ENCODE measurements at places on chromosomes 7 and 10.

DNA sequence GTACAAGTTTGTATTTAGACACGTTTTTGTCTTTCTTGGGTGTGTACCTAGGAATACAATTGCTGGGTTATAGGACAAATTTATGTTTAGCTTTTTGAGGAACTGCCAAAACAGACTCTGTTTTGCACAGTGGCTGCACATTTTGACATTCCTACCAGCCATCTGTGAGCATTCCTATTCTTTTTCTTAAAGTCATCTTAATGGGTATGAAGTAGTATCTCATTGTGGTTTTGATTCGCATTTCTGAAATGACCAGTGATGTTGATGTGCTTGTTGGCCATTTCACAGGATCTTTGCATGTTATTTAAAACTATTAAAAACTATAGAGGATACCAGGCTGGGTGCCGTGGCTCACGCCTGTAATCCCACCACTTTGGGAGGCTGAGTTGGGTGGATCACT is 32.6 kb upstream of the IL15RA start:
- DNase-seq, result no peak

DNA sequence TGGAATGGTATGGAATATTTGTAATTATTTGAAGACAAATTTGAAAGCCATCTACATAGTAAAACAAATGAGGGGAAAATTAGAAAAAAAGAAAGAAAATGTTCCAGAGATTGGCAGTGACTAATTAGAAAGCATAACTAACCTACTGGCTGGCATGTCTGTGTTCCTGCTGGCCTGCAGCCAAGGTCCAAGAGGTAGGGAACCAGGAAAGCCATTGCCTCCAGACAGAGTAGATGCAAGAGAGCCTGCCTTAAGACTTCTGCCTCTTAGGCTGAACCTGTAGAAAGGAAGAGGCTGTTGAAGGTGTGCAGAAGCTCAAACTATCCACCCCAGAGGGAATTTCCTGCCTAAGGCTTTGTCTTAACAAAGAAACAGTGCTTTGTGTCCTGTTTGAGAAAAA is 982.0 kb downstream of the SORCS1 start:
- DNase-seq, result no peak

DNA sequence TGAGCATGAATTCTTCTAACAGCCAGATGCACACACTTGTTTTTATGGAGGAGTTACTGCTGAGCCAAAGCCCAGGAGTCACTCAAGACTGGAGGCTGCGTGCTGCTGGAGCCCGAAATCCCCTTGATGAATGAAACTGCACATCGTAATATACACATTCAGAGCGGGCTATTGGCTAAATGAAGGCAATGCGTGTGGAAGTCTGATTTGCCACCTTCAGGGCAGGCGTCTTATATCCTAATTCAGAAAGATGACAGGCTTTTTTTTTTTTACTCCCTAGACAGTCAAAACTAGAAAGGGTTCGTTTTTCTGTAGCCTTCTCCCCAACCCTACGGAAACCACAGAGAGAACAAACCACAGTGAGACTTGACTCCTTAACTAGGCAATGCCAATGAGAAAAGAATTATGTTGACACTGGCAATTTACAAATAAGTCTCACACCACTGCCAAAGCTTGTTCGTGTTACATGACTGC is 227.2 kb upstream of the KLF14 start:
- DNase-seq, result peak; percentile 74

DNA sequence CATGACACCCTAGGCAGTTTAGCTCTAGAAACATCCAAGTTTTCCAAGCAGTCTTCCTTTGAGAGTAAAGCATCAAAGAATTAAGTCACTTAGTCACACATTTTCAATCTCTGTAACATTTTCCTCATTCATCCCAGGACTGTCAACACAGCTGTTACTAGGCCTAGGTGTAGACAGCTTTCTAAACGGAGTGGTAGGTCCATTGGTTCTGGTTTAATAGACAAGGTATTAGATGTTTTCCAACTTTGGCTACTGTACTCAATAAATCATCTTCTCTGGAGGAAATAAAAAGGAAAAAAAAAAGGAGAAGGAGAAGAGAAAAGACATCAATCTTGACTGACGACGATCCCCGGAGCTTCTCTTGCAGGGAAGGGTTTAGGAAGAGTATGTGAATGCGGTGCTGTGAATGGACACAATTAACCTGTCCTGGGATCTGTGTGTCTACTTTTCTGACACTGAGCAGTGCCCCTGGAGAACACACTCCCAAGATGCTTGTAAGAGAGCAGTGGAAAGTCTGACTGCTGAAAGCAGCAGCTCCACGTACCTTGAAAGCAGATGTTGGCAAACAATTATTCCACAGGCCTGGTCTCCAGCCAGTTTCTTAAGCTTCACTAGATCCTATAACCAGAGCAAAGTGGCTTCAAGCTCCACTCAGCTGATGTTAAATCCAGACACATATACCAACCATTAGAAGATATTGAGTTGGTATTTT is 59.1 kb downstream of the CXCL12 start:
- DNase-seq, result no peak

GRCh38 chr10:29826801-29827450 is 192.2 kb upstream of the SVIL start:
- no peak for DNase-seq

DNA sequence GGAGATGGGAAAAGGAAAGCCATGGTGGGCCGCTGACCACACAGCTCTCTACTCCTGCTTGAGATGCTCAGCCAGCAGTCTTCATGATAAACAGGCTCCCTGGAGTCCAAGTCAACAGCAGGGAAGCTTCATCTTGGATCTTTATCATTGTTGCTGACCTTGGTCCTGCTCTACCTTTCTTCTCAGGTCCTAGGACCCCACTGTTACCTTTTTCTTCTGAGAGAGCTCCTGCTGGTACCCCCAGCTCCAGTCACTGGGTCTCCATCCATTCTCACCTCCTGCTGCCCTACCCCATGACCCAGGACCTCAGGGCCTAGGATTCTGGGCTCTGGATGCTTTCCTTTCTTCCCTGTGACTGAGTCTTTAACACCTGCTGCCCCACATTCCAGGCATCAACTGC is 5.2 kb upstream of the CRTAC1 start:
- no peak for DNase-seq

DNA sequence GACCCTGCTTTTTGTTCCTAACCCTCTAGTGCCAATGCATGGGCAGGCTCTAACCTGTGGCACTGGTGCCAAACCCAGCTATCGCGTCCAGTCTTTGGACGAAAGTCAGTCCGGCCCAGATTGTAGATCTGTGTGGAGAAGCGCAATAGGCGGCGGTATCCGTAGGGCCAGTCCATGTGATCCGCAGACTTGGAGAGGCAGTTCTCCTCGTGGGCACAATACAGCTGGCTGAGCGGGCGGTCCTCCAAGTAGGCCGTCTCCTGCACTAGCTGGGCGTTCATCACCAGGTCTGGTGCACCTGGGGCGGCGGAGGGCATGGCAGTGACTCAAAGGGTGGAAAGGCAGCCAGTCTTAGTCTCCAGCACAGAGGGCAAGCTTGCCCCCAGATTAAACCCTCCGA is 14.5 kb downstream of the LOXL4 start:
- DNase-seq, result no peak

- peak; percentile 22 for DNase-seq
These were observed 64.8 kb downstream of the RBM20 start for GRCh38 chr10:110708776-110709443.

DNA sequence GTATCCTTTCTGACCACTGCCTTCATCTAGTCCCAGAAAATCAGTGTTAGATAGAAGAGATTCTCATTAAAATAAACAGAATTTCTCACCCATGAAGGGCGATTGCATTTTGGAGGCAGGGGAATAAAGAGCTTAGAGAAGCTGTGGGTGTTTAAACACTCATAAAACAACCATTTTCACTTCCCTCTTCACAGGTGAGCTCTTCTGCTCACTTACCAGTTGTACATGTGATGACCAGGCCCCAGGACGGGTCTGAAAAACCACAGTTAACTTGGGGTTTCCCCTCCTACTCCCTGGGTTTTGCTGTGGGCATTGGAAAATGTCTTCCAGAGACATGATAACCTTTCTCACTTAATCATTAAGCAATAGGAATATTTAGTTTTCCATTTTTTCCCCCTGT is 411.6 kb upstream of the DPP6 start:
- DNase-seq, result no peak

GRCh38 chr7:778968-779451 is 51.9 kb upstream of the PRKAR1B start:
- DNase-seq, result no peak

DNA sequence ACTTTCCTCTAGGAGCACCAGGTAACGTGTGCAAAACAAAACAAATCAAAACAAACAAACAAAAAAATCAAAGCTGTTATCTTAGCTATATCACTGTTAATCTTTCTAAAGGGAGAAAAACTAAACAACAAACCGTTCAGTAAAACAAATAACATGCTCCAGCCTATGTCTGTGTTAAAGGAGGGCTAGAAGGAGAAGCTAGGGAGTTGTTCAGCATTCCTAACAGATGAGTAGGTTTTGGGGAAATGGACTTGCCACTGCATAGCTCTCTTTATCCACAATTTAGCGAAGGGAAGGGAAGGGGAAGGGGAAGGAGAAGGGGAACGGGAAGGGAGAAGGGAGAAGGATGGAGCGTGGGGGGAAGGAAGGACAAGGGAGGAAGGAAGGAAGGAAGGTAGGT is 134.2 kb upstream of the AKR1E2 start:
- no peak for DNase-seq

- DNase-seq, result peak; percentile 4
These were observed 77.3 kb downstream of the CDC14C start for GRCh38 chr7:49001610-49002033.

DNA sequence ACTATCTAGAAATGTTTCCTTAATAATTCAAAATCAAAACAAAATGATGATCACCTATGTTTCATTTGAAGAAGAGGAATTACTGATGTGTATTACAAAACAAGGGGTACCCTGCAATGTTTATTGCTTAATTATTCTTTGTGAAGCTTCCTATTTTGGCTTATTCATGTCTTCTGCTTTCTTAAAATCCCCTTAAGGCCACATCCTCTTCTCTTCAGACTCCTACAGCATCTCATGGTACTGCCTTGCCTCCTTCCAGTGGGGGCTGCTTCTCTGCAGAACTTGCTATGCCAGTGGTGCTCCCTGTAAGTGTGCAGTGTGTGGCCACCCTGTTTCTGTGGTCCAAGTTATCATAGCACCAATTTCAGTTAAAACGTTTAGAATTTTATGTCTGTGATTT is 35.0 kb downstream of the CCDC146 start:
- DNase-seq, result no peak

DNA sequence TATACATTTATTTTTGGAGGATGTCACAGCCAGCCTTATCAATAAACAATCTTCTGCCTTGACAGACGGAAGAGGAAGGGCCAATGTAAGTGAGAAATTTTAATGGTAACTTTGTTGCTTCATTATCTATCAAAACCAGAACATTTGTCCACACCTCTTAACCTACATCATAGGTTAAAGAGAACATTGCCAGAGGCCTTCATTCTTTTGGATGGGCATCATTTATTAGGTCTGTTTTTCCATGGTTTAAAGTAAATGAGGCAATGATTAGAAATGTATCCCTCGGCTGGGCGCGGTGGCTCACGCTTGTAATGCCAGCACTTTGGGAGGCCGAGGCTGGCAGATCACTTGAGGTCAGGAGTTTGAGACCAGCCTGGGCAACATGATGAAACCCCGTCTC is 29.5 kb upstream of the PAPSS2 start:
- DNase-seq, result no peak

GRCh38 chr10:100364735-100365391 is 17.8 kb downstream of the SCD start:
- DNase-seq, result peak; percentile 83

Data from MG63 (cell line).